Stimulated activated CD8-positive, alpha-beta memory T cell treated with anti-CD3 and anti-CD28 coated beads, Interleukin-2, amount 100 ng/mL, for 48 hours (primary cell): ENCODE measurements at places on chromosomes 1 and 21.

DNA sequence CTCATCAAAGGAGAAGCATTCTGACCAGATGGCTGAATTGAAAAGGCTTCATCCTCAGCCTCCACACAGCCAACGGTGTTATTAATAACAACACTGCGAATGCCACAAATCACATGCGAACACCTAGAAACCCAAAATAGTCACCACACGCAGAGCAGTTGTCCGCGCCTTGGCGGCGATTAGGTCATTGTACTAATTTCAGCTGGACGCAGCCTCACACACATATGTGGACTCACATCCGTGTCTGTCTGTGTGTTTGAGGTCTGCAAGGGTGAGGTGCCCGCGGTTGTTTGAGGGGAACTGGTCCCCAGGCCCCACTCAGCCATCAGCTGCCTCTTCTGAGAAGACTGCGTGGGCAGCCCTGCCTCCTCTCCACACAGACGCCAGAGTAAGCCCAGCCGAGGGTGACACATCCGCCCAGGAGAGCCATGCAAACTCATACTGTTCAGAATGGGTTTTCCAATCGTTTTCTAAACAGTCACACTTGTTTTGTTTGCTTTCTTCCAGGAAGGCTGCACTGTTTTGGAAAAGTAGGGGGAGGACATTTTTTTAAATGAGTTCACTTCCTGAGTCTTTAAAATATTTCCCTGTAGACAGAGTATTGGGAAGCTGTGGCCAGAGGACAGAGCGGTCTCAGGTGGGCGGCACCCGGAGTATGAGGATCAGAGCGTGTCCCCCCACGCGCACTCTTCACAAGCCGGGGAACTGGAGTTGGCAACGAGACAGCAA lies 53.4 kb downstream of the TOMM20 start:
- DNase-seq = peak; percentile 81

DNA sequence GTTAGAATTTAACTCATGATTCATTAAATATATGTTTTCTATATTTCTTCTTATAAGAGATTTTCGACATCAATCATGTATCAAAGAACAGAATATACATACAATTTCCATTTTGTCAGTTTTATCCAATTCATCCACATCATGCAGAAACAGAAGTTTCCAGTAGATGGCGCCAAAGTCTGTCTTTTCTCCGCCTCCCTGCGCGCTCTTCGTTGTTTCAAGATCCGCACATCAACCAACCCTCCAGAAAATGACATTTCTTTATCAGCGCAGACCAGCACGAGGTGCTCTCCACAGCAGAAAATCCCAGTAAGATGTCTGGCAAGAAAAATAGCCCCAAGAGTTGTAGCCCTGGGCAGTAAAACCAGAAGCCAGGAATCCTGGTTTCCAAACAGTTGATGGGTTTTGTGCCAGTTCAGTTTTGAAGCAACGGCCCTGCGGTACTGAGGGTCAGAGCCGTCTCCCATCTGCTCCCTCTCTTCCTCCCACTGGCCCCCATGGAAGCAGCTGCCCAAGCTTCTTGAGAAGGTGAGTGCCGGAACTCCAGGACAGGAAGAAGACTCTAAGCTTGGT lies 38.6 kb upstream of the GPR137B start:
- no peak for DNase-seq

DNA sequence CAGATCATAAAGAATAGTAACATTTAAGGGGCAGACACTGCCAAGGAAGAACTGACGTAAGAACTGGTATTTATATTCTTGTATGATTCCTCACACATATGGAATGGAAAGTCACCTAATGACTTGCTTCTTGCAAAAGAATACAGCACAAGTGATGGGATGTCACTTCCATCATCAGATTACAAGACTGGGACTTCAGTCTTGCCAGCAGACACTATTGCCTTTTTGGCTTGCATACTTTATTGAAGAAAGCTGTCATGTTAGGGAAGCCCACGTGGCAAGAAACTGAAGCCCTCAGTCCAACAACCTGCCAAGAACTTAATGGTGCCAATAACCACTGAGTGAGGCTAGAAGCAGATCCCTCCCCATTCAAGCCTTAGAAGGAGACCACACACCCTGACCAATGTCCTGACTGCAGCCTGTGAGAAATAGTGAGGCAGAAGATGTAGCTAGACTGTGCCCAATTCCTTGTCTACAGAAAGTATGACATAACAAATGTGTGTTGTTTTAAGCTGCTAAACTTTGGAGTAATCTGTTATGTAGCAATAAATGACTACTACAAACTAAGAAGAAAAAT lies 12.0 kb downstream of the EGLN1 start:
- no peak for DNase-seq

DNA sequence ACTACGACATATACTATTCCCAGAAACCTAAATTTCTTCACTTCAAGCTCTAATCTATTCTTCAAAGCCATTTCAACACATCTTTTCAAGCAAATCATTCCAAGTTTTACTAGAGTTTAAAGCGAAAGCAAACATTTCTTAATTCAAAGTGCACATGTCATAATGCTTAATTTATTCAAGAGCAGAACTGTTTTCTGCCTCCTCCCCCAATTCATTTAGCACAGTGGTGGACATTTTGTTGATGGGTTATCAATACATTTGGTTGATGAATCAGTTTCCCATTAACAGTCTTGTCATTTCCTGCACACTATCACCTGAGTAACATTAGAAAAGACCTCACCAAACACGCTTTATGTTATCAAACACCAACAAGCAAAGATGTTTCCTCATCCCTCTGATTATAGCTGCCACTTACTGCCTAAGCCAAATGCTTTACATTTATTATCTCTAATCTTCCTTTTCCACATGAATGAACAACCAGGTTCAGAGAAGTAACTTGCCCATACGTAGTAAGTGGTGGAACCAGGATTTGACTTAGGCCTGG lies 2.0 kb downstream of the SRSF4 start:
- no peak for DNase-seq

- no peak for DNase-seq
These were observed 7.7 kb upstream of the ATP1A4 start for GRCh38 chr1:160143695-160144094.
